Calu3 (cell line): ENCODE measurements at places on chromosomes 1 and 21. TPM values are rescaled to one million over a fixed set of nuclear protein-coding genes. Genes with fewer than 3 reads are reported as not detected.

The TLR5 gene
- total RNA-seq = 11.7 and 17.3 TPM in 2 replicates

The UBE2U gene
- total RNA-seq = not detected in 2 replicates

DNA sequence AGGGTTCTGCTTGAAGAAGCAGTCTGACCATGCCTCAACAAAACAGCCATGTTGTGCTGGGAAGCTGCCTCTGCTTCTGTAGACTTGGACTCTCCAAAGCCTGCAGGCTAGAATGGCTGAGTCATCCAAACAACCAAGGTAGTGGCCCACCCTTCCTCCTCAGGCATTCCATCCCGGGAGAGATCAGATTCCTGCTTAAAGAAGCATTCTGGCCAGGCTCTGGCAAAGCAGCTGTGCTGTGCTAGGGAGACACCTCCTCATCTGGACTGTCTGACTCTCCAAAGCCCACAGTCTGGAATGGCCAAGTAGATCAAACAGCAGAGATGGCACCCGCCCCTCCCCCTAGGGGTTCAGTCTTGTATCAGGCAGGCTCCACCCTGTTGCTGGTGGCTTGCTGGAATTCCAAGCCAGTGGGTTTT lies 38.3 kb upstream of the F3 start:
- H3K4me1 ChIP-seq = peaks cover 37% of the 10 kb centered on the region
- peak overlapping the region; percentile 28 for H3K27ac ChIP-seq
- no peaks in the 10 kb centered on the region for H3K36me3 ChIP-seq

The OR2T29 gene
- total RNA-seq = not detected in 2 replicates

DNA sequence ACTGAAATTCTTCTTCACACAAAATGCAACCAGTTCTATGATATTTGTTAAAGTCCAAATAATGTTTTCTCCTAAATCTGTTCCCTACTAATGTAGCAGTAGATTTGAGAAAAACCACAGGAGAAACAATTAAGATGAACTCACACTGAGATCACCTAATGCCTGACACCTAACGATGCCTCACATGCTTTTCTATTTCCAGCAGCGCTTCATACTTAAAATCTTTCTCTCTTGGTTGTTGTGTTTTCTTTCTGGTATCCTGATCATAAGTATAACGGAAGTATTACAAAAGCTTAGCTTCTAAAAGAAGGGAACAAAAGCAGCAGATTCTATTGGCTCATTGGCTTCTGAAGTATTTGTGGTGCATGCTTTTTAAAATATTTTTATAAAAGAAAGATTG lies 267.2 kb upstream of the SGIP1 start:
- DNase-seq = no peak
- no peaks in the 10 kb centered on the region for H3K27me3 ChIP-seq
- no peak overlapping the region for H3K4me3 ChIP-seq
- peaks cover 26% of the 10 kb centered on the region for H3K4me1 ChIP-seq

DNA sequence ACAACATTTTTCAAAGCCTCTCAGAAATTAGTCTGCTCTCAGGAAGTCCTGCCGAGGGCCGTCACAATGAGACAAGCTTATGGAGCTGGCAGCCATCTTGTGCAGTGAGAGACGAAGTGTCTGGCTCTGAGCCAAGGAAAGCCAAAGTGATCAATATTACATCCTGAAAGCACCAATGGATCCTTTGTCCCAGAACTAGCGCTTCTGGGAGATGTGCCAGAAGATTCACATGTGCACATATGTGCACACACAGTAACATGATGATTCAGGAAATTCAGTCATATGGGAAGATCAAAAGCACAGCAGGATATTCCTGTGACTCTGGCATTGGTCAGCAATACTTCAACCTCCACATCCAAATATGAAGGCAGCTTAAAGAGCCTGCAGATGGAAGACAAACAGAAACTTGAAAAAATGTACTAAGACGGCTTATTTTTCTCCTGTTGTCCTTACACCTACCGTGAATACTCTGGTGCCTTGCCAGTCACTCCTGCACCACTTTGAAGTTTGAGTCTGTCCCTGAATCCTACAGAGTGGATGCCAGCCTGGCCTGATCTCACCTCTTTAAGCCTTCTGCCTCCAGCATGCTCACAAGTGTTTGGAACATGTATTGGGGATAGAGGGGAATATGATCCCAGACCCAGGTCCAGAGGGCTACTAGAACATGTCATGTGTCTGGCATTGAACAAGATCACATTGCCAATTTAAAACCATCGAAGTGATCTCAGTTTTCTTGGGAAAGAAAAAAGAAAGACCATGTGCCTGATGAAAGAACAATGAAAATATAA lies 44.5 kb upstream of the PRRX1 start:
- DNase-seq = peak; percentile 68
- no peaks in the 10 kb centered on the region for H3K27me3 ChIP-seq
- H3K36me3 ChIP-seq = no peaks in the 10 kb centered on the region
- no peak overlapping the region for H3K27ac ChIP-seq

GRCh38 chr1:86754265-86754974 lies 50.0 kb downstream of the SH3GLB1 start:
- no peak overlapping the region for H3K4me3 ChIP-seq
- DNase-seq = no peak
- H3K27me3 ChIP-seq = no peaks in the 10 kb centered on the region
- H3K36me3 ChIP-seq = no peaks in the 10 kb centered on the region
- H3K4me1 ChIP-seq = peaks cover 6% of the 10 kb centered on the region
- no peak overlapping the region for H3K27ac ChIP-seq

The PROK1 gene
- not detected in 2 replicates for total RNA-seq

DNA sequence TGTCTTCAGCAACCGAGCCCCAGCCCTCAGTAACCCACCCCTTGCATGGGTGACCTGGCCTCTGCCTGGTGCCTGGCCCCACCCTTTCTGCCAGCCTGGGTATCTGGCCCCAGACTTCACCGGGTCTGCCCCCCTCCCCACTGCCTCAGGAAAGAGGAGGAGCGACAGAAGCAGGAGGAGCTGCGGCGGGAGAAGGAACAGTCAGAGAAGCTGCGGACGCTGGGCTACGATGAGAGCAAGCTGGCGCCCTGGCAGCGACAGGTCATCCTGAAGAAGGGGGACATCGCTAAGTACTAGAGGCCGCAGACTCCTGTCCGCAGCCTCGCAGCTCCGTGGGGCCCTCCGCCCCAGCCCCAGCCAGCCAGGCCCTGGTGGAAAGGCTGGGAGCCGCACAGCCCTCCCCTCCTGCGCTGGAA lies 6.1 kb downstream of the TNFRSF25 start:
- H3K27ac ChIP-seq = no peak overlapping the region
- no peak for DNase-seq
- H3K27me3 ChIP-seq = no peaks in the 10 kb centered on the region
- no peaks in the 10 kb centered on the region for H3K4me1 ChIP-seq
- H3K36me3 ChIP-seq = peaks cover 6% of the 10 kb centered on the region
- H3K4me3 ChIP-seq = no peak overlapping the region

DNA sequence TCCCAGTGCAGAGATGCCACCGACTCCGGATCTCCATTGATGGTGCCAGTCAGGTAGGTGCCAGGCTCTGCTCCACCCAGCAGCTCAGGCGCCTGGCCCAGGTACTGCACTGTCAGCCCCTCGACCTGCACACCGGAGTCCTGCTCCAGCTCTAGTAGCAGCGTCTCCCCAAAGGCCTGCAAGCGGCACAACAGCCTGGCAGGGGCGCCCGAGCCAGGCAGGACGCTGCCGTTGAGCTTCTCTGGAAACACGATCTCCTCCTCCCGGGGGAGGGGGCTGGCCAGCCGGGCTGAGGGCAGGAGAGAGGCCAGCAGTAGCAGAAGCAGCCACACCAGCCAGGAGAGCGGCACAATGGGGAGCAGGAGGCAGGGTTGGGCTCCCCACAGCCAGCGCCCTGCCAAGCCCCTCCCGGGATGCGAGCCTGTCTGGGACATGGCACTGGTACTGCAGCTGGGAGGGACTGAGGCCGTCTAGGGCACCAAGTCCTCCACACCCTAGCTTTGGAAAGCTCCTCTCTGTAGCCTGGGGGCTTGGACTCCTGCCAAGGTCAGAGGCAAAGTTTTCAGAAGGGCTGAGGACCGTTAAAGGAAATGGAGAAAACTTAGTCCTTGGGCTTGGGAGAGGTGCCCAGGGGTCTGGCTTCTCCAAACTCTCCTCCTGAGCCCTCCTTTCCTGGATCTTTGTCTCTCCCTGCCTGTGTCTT lies 509 bp downstream of the ADAMTS4 start:
- peak; percentile 37 for DNase-seq
- peaks cover 38% of the 10 kb centered on the region for H3K4me1 ChIP-seq
- H3K27me3 ChIP-seq = peaks cover 25% of the 10 kb centered on the region
- H3K27ac ChIP-seq = no peak overlapping the region
- H3K36me3 ChIP-seq = peaks cover 14% of the 10 kb centered on the region

DNA sequence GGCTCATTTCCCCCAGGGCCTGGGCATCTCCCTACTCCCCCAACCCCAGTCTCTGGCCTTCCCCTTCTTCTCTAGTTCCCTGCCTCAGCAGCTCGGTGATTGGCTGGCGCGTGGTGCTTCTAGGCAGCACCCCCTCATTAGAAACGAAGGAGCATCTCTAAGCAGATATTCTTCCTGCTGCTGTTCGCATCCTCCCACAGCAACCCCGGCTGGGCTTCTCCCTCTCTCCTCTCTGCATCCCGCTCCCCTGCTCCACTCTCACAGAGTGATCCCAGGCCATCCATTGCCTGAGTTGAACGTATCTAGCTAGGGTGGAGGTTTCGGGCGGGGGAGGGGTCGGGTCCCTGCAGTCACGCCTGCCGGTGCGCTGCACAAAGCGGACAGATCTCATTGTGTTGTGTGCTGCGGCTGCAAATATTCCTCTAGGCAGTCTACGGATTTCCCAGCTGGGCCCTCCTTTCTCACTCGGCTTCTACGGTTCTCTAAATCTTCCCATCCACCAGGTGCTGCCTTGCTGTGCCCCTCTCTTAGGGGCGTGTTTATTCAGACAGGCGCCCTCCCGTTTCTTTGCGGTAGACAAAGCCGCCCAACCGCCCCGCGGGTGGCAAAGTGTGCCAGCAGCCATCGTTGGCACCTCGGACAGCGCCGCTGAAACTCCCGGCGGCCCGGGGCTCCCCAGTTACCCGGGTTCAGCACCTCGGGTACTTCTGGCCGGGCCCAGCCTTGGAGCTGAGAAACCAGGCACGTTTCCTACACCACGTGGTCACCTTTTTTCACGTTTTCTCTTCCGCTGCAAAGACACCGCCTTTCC lies 2.2 kb downstream of the CACNA1E start:
- peak; percentile 20 for DNase-seq
- no peaks in the 10 kb centered on the region for H3K4me1 ChIP-seq
- H3K36me3 ChIP-seq = no peaks in the 10 kb centered on the region
- peak overlapping the region; percentile 27 for H3K4me3 ChIP-seq

DNA sequence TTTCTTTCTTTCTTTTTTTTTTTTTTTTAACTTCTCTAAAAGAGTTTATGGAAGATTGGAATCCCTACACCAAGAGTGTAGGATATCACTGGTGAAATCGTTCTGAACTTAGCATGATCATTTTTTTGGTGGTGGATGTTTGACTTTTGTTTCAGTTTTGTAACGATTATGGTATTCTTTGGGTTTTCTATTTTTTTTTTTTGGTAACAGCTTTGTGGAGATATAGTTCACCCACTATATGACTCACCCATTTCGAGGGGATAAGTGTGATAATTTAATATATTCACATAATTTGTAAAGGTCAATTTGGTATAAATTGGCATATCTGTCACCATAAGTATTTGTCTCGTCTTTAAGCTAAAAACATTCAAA lies 29.2 kb downstream of the AGPAT3 start:
- H3K4me1 ChIP-seq = peaks cover 5% of the 10 kb centered on the region
- no peak overlapping the region for H3K27ac ChIP-seq
- no peaks in the 10 kb centered on the region for H3K27me3 ChIP-seq
- peaks cover 4% of the 10 kb centered on the region for H3K36me3 ChIP-seq

- no peak overlapping the region for H3K27ac ChIP-seq
- no peaks in the 10 kb centered on the region for H3K36me3 ChIP-seq
- no peaks in the 10 kb centered on the region for H3K27me3 ChIP-seq
- H3K4me3 ChIP-seq = no peak overlapping the region
- DNase-seq = no peak
- no peaks in the 10 kb centered on the region for H3K4me1 ChIP-seq
Measured at GRCh38 chr1:97640677-97641076, 280.2 kb downstream of the DPYD start.

DNA sequence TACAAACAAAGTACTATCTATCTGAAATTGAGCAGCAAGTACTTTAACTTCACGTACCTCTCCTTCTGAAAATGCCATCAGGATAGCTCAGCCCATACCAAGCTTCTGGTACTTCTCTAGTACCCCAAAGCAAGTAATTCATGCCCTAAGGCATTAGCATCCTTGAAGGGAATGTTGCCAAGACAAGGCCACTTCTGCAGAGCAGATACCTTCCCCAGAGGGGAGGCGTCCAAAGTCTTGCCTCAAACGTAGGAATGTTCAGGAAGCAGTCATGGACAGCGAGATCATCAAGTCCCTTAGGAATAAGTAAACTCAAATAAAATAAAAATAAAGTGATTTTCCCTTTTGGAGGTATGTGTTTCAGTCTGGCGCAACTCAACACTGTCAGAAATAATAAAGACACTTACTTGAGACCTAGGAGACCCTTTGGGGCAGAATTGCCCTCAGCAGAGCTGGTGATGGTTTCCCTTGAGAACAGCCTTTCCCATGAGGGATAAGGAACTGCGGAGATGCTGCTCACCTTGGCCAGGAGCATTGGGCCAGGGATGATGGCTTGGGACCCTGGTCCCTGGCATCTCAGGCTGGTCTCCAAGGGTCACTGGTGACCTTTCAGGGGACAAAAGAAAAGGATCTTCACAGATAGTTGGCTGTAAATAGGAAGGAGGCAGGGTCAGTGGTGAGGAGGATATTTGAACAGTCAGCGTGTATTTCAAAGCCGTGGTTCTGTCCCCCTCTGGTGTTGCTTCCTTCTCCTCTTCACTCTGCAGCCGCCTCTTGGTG lies 522.9 kb downstream of the KIF26B start:
- no peak overlapping the region for H3K4me3 ChIP-seq
- H3K36me3 ChIP-seq = no peaks in the 10 kb centered on the region
- no peaks in the 10 kb centered on the region for H3K27me3 ChIP-seq
- H3K4me1 ChIP-seq = no peaks in the 10 kb centered on the region
- H3K27ac ChIP-seq = no peak overlapping the region

The CADM3 gene
- not detected in 2 replicates for total RNA-seq

- H3K4me3 ChIP-seq = no peak overlapping the region
- no peaks in the 10 kb centered on the region for H3K36me3 ChIP-seq
- no peak for DNase-seq
- H3K27me3 ChIP-seq = no peaks in the 10 kb centered on the region
- no peak overlapping the region for H3K27ac ChIP-seq
Measured at GRCh38 chr1:79817031-79817560, 810.6 kb upstream of the ADGRL4 start.

DNA sequence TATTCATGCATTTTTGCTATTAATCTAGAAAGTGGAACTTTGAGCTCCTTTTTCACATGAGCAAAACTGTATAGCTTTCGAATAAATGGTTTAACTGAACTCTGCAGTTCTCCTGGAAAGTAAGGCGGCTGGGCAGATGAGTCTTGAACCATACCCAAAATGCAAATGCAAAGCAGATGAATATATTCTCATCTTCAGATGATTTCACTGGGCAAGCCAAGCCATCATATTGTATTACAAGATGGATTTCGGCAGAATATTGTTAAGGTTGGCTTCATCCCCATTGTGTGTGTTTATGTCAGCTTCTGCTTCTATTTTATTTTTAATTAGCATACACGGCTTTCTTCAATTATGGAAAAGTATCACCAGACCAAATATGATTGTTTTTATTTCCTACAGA lies 209.6 kb downstream of the GREM2 start:
- no peak for DNase-seq
- H3K36me3 ChIP-seq = no peaks in the 10 kb centered on the region
- H3K27ac ChIP-seq = no peak overlapping the region
